Fibroblast of skin of left biceps (primary cell): ENCODE measurements at places on chromosomes 16 and 17.
A peak's percentile ranks its signal among the peaks of the same experiment; 100 is the strongest.

DNA sequence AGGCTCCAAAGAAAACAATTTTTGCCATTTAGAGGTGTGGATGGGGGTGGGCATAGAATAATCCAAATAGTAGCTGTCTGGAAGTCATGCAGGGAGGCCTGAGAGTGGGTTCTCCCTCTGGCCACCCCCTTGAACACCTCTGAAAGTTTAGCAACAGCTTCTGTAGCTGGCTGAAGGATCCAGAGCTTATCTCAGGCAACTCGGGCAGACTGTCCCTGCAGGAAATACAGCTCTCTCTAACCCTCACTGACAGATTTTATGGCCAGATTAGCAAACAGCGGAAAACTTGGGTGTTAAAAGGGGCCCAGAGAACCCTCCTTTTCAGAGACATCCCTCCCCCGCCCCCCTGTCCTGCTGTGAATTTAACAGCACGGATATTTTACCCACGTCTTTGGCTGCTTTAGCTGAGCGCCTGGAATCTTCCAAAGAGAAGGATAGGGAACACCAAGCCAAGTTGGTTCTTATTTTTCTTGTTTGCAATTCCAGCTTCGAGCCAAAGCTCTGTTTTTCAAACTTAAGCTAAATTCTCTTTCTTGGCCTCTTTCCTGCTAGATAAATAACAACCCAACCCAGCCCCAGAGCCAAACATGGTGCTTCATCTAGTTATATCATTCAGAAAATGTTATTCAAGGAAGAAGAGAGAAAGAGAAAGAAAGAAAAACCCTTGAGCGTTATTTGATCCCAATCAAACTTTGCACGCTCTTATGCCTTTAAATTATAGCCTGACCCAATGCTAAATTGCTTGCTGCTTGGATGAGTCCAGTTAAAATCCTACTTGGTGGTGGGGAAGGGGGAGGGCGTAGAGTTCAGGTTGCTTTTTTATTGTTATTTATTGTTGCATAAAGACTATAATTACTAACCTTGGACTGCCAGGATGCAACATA, 2.3 kb upstream of the HOXB2 start:
- DNase-seq, result no peak

DNA sequence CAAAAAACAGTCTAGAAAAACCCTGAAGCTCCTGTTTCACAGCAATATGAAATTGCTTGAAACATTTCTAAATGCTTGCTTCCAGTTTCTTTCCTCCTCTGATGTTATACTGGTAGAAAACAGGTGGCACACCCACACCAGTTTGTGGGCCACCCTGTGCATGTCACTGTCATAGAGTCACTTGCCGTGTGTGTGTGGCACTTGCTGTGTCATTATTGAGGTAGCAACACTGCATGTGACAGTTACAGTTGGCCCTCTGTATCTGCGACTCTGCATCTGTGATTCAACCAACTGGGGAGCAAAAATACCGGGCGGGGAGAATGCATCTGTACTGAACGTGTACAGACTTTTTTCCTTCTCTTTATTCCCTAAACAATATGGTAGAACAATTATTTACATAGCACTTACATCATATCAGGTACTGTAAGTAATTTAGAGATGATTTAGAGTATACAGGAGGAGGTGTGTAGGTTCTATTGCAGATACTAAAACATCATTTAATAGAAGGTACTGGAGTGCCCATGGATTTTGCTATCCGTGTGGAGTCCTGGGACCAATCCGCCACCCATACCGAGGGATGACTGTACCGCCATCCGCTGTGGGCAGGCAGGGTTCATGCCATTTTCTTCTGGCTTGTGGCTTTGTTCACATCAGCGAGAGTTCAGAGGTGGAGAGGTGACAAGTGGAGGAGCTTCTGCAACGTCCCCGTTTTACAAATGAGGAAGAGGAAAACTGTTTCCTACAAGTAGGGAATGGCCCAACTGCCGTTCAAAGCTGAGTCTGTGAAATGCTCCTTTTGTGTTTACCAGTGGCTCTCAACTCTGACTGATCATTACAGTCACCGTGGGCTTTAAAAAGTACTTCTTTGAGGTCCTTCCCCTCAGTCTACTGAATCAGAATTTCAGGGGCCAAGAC, 373.7 kb downstream of the SNX29 start:
- DNase-seq, result no peak

DNA sequence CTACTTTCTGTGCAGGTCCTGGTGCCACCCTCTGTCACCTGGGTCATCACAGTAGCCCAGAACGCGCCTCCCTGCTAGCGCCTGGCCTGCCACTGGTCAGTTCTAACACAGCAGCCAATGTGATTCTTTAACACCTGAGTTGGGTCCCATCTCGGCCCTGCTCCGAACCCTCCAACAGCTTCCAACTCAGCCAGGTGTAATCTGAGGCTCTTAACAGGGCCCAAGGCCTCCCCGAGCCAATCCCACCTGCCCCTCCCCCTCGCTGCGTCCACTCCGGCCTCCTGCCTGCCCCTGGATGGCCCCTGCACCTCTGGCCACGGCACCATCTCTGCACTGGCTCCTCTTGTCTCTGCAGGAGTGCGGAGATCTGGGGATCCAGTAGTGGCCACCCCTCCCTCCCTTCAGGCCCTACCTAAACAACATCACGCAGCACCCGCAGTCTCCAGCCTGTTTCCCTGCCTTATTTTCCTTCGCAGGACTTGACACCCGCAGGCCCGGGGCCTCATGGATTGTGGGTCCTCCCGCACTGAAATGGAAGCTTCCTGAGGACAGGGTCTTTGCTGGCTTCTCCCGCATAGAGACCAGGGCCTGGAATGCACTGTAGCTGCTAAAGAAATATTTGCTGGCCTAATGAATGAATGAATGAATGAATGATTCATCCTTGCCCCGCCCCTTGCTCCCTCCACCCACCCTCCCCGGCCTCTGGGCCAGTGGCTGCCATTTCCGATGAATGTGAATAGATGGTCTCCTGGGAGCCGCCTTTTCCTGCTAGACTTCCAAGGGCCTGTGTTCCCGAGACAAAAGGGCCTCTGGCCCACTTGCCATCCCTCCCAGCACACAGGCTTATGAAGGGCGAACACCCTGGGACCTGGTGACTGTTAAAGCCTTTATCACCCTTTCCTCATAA, 174.8 kb upstream of the FOXF1 start:
- DNase-seq, result no peak

- peak; percentile 2 for DNase-seq
Measured at GRCh38 chr17:54992797-54993639, 24.5 kb downstream of the STXBP4 start.

- DNase-seq, result no peak
Measured at GRCh38 chr16:50712956-50713355, 19.6 kb downstream of the NOD2 start.

GRCh38 chr17:64323774-64324173, 60.7 kb upstream of the TEX2 start:
- no peak for DNase-seq

- DNase-seq, result no peak
Measured at GRCh38 chr16:11449716-11450115, 104.5 kb downstream of the RMI2 start.

DNA sequence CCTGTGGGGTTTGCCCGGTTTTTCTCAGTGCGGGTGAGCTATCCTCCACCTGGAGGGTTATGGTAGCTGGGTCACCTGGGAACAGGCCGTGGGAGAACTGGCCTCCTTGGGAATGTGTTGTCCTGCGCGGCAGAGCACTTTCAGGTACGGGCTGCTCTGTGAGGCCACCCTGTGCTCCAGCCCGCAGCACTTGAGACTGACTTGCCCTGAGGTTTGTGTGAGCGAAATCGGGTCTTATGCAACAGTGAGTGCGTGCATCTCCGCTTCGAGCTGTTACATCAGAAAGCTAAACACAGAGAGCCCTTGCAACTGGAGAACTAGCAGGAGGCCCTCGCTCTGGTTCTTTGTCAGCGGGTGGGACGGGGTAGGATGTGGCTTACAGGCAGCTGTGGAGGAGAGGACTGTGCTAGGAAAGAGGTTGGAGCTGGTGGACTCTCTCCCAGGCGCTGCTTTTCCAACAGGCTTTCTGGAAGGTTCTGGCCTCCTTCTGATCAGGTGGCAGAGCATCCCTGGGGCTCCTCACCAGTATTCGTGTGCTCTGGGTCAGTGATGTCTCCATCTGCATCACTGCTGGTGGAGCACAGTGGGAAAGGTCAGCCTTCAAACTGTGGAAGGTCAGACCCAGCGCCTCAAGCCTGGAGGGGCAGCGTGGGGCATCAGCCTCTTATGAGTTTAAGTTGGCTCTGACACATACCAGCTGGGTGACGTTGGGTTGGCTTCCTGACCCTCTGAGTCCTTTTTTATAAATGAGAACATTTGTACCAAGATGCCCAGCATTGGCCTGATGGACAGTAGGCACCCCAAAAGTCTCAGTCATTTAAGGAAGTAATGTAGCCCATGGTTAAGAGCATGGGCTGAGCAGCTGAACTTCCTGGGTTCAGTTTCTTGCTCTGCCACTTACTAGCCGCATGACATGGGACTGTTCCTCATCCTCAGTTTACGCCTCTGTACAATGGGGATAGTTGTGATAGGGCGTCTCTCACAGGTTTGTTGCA, 76.3 kb downstream of the KSR1 start:
- DNase-seq, result no peak

DNA sequence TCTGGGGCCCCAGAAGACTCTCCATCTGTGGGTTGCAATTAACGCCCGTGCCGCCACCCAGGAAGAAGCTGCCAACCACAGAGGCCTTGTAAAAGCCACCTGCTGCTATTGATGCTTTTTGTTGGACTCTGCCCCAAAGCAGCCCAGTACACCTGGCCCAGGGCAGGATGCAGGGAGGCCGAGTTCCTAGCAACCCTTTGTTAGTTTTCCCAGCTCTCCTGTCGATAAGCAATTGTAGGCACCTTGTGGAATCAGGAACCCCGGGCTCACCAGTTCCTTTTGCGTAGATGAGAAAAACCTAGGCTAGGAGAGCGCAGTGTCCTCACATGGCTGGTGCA, 103.3 kb downstream of the ABCC6 start:
- DNase-seq, result no peak

DNA sequence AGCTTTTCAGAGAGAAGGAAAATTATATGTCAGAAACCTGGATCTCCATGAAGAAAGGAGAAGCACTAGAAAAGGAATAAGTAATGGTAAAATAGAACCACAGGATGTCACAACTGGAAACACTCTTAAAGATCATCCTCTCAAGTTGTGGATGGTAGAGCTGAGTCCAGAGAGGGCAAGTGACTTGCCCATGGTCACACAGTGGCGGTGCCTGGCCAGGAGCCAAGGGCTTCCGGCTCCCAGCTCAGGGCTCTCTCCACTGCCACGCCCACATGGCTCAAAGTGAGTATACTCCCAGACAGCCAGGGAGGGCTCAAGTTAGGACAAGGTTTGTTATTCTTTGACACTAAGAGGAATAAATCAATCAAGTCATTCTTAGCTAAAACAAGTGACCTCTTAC, 159.8 kb downstream of the COPRS start:
- no peak for DNase-seq

GRCh38 chr17:42780851-42781638, 635 bp downstream of the WNK4 start:
- no peak for DNase-seq

- DNase-seq, result no peak
Measured at GRCh38 chr17:82041144-82041814, 3.8 kb upstream of the DCXR start.

DNA sequence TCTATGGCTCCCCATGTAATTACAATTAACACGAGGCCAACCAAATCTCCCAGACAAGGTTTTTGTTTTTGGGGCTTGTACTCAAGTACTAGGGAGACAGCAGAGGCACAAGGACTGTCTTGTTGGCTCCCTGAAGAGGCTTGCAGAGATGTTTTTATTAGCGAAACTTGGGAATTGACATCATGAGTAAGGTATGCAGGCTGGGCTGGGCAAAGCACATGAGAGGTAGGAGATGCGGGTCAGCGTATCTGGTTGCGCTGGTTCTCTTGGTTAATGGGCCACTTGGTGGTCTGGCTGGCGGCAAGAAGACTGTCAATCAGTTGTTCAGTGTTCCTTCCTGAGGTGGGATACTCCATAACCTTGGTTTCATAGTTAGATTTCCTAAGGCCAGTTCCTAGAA, 28.9 kb downstream of the LCMT1 start:
- no peak for DNase-seq

GRCh38 chr16:66337463-66338188, 28.9 kb upstream of the CDH5 start:
- no peak for DNase-seq

GRCh38 chr17:74760404-74761105, 12.1 kb downstream of the NHERF1 start:
- DNase-seq, result no peak

- DNase-seq, result no peak
Measured at GRCh38 chr17:67557921-67558320, 159.8 kb upstream of the NOL11 start.

- no peak for DNase-seq
Measured at GRCh38 chr16:51553314-51553713, 402.2 kb upstream of the SALL1 start.

DNA sequence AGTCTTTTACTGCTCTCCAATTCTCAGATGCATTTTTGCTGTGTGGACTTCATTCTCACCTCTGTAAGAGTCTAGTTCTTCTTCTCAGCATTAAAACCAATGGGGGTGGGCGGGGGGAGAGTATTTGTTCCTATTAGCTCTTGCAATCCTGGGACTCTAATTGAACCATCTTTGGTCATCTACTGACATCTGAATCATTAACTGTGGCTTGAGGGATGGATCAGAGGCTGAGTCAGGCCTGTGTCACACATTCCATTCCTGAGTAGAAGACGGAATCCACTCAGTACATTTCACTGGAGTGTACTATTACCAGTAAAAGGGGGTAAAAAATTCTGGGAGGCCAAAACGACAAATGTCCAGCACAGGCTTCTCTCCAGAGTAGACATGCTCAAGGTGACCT, 12.8 kb upstream of the ZNF23 start:
- DNase-seq, result peak; percentile 78

DNA sequence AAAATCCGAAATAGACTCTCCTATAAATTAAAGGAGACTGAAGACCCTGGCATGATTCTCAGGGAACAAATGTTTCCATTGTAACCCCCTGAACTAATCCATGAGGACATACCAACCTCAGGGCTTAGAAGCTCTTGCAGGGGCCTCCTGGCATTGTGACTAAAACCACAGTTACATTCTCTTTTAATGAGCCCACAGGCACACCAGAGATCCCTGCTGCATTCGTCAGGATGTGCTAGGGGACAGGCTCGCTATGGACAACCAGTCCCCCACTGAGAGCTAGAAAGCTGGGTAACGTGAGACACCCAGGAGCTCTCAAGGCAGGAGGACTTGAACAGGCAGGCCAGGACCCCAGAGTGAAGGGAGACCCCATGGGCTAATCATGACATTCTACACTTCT, 140.6 kb upstream of the TNRC6C start:
- DNase-seq, result no peak

GRCh38 chr17:59651346-59651745, 31.7 kb downstream of the CLTC start:
- no peak for DNase-seq
